ENCODE measurements at places on chromosomes 12 and 14. TPM values are rescaled to one million over a fixed set of nuclear protein-coding genes. Genes with fewer than 3 reads are reported as not detected.

The TEX52 gene
- not detected for total RNA-seq

The LRRC43 gene
- 2.5 TPM for total RNA-seq

The ESPL1 gene
- total RNA-seq: 2.2 TPM

The KRT83 gene
- not detected for total RNA-seq

All from kidney epithelial cell (primary cell).